ENCODE measurements at places on chromosomes 12 and 14.

DNA sequence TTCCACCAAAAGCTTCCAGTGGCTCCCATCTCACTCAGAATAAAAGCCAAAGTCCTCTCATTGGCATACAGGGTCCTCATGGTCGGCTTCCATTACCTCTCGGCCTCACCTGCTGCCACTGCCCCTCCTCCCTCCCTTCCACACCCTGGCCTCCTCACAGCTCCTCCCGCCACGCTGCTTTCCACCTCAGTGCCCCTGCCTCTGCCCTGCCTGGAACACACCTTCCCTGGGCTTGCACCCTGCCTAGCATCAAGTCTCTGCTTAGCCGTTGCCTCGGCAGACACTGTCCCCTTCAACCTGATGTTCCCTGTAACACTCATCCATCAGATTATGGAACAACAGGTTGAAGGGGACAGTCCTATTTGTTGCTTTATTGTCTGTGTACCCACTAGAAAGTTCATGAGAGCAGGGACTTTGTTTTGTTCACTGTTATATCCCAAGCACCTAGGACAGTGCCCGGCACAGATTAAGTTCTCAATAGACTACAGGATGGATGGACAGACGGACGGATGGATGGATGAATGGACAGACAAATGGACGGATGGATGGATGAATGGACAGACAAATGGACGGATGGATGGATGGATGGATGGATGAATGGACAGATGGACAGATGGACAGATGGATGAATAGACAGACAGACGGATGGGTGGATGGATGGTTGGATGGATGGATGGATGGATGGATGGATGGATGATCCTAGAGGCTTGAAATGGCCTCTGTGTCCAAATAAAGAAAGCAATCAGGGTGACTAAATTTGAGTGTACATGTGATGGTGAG is 14.9 kb downstream of the FIGNL2 start:
- DNase-seq = no peak

GRCh38 chr12:114403011-114403689 is 2.8 kb downstream of the TBX5 start:
- no peak for DNase-seq

DNA sequence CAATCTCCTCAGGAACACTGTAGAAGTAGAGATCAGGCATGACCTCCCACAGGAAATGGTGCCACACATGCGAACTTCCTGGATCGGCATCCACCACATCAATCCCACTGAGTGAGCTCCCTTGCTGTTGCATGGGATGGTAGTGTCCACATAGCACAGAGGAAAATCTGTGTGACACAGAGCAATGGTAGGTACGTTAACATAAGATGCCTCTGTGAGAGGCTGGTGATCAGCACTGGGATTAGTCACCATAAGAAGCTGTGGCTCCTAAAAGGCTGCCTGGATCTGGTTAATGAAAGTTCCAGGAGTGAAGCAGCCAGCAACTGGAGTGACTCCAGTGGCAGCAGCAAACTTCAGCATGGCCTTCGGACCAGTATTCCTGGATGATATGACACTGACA is 21.8 kb downstream of the WDHD1 start:
- no peak for DNase-seq

DNA sequence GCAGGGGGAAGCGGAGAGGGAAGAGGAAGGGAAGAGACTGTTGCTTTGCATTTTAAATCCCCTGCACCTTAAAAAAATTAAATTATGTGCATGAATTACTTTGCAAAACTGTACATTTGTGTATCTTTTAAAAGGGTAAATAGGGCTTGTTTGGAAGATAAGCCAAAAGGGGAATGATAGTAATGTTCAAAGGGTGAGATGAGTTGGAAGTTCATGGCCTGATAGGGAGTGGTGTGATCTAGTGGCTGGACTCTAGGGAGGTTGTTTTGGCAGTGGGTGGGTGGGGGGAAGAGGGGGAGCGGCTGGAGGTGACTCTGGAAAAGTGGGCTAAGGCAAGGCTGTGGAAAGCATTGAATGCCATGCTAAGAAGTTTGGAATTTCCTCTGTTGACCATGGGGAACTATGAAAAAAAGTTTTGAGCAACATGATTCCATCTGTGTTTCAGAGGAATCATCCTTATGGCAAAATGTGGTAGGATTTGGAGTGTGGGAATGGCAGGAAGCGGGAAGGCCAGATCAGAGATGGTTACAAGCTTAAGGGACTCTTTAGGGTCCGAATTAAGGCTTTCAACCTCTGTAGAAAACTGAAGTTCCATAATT is 25.5 kb upstream of the EMP1 start:
- DNase-seq = no peak

GRCh38 chr12:52980096-52980649 is 26.1 kb upstream of the EIF4B start:
- DNase-seq = no peak

DNA sequence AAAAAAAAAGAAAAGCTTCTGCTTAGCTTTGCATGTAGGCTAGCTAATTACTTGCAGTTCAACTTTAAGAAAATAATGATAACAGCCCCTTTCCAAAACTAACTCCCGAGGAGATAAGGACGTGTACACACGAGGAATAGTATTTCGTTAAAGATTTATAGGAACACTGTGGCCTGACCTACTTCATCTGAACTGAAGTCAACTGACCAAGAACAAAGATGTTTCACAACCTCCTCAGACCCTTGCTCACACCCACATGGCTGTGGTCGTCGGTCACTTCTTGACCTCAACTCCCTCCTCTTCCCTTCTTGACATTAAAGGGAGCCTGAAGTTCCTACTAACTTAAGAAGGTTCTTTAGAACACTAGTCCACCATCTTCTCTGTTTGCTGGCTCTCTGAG is 25.3 kb upstream of the FAM181A start:
- DNase-seq = no peak

DNA sequence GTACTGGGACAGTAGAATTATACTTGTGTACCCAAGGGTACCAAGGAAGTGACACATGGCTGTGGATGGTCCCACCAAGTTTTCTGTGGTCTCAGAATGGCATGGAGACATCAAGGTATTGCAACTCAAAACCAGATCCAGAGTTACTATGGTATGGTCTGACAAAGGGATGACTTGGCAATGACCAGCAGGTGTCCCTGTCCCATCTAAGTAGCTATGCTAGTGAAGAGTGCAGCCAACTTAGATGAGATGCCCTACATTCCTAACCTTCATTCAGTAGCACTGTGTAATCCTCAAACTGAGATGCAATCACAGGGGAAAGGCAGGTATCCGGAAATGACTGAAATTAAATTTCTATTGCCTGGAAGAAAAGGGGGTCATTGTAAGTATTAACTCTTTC is 188.7 kb upstream of the TMEM260 start:
- DNase-seq = no peak

DNA sequence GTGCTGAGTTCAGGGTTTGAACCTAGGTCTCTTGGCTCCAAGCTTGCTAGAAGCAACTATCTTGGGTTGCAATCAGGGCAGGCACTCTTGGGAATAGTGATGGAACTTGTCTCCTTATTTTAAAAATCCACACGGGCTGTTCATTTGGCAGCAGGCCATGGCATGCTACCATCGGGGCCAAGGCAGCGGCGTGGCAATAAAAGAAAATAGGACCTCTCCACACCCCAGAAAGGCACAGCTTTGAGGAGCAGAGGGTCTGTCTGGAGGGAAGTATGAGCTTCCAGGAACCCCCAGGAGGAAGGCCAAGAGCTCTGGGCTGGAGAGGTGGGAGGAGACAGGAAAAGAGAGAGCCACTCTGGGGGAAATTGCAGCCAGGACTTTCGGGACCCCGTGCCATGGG is 15.3 kb downstream of the RPS6KL1 start:
- DNase-seq = no peak

DNA sequence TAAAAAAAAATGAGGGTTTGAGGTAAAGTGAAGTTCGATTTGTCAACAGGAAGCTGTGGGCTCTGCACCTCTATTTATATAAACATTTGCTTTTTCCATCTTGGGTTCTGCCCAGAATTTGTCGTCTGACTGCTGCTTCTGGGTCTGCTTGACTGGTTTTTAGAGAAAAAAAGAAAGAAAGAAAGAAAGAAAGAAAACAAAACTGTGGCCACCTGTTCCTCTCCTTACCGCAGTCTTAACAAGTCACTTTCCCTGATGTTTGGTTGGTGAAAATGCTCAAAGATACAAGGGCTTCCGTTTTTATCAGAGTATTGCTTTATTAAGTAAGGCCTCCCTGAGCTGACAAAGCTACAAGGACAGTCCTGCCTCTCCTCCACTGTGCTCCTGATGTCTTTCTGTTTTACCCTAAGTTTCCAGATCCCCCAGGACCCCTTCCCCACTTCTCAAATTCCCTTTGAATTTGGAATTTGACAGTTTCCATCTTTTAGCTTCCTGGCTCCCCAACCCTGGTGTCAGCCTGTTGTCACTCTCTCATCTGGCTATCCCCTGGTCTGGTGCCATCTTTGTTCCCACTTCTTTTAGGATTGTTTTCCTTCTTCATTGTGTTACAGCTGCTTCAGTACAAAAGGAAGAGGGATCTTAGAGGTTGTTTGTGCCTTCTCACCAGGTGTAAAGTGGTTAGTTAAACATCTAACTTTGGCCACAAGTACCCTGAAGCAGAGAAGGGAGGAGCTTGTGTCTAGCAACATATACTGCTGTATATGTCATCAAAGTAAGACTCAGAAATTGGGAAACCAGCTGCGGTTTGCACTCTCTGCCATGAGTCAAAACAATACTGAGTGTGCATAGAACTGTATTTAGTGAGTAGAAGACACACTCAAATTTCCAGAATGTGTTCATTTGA is 18.0 kb downstream of the MFAP5 start:
- DNase-seq = no peak

DNA sequence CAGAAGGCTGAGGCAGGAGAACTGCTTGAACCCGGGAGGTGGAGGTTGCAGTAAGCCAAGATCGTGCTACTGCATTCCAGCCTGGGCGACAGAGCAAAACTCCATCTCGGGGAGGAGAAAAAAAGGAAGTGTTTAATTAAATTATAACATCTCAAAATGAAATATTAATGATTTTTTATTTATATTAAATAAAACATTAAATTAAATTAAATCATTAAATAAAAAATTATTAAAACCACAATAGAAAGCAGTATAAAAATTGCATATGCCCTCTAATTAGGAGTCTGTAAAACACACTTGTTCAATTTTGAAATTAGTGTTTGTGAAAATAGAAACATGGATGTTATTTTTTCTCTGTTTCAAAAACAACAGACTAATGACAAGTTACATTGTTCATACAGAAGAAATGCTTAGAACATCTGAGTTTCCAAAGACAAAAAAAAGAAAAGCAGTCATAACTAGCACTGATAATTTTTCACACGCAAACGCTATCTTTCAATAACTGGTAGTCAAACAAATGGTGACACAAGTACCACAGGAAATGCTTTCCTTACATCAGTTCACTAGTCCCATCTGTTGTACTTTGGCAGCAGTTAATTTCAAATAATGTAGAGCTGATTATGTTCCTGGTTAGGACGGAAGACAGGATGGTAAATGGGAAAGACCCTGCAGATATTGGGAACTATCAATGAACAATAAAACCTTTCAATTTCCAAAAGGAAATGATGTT is 54.9 kb downstream of the HECTD4 start:
- DNase-seq = no peak

- DNase-seq = no peak
These were observed 130.7 kb downstream of the GPHN start for GRCh38 chr14:66638689-66639088.

DNA sequence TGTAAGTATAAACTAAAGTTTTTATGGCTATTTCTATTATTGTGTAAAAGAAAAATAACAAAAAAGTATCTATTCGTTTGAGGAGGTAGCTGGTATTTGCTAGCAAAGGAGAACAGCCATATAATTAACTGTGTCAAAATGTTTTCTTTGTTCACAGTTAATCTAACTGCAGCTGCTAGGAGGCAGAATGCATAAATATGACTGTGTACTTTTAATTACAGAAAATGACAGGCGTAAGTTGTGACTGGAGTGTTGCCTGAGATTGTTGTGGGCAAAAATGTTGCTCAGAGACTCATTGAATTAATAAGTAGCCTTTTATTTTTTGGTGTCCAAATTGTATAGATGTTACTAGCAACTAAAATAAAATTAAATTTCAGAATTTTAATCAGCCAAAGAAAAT is 33.5 kb downstream of the PTPRO start:
- no peak for DNase-seq
